ENCODE measurements at places on chromosomes 6 and 20.

- DNase-seq, result no peak
Measured at GRCh38 chr20:3757268-3757667, 10.3 kb downstream of the ADISSP start.

GRCh38 chr6:4074478-4075235 lies 4.3 kb downstream of the FAM217A start:
- DNase-seq, result no peak

GRCh38 chr6:132204591-132204990 lies 196.7 kb downstream of the MOXD1 start:
- no peak for DNase-seq

- no peak for DNase-seq
Measured at GRCh38 chr20:40683894-40684268, 5.2 kb downstream of the MAFB start.

- DNase-seq, result no peak
Measured at GRCh38 chr20:43711098-43711654, 15.6 kb downstream of the GTSF1L start.

DNA sequence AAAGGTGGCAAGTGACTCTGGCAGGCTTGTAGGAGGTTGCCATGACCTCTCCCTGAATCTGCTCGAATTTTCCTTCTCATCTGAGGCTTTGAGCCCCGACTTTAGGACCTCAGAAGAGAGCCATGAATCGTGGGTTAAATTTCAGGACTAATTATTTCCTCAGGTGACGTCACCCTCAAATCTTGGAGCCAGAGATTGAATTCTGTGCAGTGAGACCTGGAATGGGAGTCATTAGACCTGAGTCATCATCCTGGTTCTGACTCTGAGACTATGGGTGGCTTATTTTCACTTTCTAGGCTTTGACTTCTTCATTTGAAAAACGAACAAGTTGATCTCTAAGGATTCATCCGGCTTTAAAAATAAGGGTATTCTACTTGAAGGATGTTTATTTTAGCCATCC lies 48.5 kb upstream of the PDYN start:
- DNase-seq, result no peak

Data from T-helper 2 cell treated with Interferon-gamma antibody and Interleukin-4, amounts not matched to agents 5 μg/mL and 100 μg/mL, for 36 hours (primary cell).